Activated naive CD4-positive, alpha-beta T cell treated with anti-CD3 and anti-CD28 coated beads, Interleukin-2, amount 50 U/mL, for 72 hours (primary cell): ENCODE measurements at places on chromosomes 12 and 14. TPM values are rescaled to one million over a fixed set of nuclear protein-coding genes. Genes with fewer than 3 reads are reported as not detected.

The RERG gene
- not detected for total RNA-seq

The ATL1 gene
- total RNA-seq, result 1.6 TPM

The AKAP3 gene
- total RNA-seq, result 0.66 TPM

The RNF10 gene
- total RNA-seq, result 196 TPM

The RBP5 gene
- total RNA-seq, result not detected

DNA sequence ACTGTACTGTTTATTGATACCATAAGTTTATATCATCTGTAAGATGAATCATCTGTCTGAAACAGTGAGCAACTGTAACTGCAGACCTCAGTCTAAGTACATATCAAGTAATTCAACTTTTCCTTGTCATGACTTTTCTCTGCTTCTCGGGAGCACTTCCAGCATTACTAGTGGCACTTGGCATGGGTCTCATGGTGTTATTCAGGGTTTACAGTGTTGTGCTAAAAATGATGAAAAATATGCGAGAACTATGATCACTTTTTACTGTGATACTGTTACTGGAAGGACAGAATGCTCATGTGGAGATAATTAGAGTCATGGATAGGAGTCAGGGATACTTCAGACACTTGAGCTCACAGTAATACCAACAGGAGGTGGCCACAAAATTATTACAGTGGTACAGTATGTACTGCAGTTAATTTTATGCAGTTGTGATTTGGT, 8.3 kb downstream of the KTN1 start:
- no peak for DNase-seq

DNA sequence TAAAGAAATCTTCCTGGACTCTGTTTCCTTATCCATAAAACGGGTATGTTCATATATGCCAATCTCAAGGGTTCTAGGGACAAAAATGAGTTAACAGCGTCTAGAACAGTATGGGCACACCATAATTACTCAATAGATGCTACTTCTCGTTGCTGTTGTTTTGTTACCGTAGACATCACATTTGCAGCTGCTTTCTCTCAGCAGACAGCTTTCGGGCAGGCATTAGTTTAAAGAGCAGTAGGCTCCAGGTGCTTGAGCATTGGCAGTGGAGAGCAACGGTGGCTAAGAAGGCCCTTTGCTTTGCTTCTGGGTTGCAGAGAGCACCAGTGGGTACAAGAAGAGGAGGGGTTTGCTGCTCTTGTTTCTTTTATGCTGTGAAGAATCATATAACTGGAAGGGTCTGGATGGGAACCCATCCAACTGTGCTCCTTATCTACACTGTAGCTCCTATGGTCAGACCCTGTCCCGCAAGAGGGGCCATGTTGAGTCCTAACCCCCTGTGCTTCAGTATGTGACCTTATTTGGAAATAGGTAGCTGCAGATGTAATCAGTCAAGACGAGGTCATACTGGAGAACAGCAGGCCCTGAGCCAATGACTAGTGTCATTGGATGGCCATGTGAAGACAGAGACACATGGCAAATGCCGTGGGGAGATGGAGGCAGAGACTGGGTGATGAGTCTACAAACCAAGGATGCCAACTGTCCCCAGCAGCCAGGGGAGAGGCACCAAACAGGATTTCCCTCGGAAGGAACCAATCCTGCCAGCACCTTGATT, 120.0 kb downstream of the RBM19 start:
- DNase-seq, result no peak

GRCh38 chr12:124396544-124397398, 101.9 kb downstream of the RFLNA start:
- no peak for DNase-seq

DNA sequence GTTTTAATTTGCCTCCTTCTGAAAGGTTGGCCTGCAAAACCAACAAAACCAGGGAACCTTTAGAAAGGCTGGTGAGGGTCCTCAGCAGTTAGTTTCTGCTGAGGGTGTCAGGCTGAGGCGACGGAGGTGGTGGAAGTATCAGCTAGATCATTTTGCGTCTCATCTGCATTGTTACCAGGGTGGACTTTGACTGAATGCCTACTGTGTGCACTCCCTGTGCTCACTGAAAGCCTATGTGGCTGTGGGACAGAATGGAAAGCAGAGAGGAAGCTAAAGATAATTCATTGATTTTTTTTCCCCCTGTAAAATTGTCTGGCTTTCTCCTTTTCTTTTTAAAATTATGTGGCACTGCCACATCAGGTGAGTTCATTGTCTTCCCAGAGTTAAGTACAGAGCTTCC, 68.4 kb upstream of the SRSF5 start:
- DNase-seq, result no peak

- no peak for DNase-seq
These were observed 690.9 kb upstream of the LMO3 start for GRCh38 chr12:17296882-17297281.

- no peak for DNase-seq
These were observed 45.0 kb downstream of the ANO2 start for GRCh38 chr12:5900076-5900475.

GRCh38 chr14:23294734-23295561, 7.7 kb downstream of the PPP1R3E start:
- DNase-seq, result peak; percentile 60

GRCh38 chr14:77204459-77204771, 22.8 kb downstream of the TMEM63C start:
- no peak for DNase-seq

DNA sequence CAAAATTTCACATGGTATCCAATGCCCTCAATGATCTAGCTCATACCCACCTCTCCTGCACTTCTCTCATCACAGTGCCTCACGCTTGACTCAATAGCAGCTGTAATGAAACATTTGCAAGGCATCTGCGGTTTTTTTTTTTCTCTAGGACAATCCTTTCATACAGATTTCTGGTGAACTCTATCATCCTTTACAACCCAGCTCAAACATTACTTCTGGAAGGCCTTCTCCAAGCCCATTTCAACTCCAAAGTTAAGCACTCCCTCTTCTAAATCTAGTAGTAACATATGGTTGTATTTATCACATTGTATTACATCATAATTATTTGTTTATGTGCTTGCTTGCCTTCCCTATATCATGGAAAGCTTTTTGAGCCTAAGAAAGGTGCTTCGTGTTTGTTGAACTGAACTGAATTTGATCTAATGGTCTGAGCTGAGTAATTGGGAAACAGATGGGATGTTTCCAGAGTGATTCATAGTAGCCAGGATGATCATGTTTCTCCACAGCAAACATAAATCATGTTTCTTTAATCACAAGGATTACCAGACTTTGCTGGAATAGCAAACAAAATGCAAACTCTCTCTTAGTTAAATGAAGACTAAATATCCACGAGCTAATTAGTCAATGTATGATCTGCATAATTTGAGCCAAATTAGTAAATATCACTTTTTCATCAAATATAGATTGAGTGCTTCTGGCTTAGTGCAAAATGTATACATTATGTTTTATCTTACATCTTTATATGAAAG, 14.3 kb downstream of the CFL2 start:
- DNase-seq, result no peak

DNA sequence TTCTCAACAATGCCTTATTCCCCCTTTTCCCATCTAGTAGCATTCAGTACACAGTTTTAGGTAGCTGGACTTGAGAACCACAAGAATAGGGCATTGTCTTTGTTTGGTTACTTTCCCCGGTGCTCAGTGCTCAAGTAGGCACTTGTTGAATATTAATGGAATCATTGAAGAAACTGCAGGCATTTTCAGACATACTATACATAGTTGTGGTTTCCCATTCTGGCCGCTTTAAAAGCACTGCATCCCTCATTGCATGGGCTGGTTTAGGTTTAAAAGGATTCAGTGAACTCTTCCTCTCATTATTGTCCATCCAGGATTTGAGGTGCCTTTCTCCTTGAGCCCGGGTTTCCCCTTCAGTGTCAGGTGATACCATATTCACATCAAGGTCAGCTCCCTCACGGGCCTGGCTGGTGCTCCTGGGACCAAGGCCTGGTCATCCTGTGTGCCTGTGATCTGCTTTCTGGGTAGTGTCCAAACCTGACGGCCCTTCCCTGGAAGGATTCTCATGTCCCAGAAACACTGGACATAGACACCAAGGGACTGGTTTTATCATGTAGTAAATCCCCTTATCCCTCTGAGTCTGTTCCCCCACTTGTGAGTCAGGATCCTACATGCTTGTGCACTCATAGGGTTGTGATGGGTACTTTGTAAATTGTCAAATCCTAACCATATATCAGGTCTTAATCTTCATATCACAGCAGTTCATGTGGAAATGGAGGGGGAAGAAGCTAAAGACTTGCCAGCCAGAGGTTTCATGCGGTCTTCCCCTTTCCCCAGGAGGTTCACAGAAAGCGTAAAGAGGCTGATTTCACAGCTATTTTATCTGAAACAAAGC, 7.4 kb downstream of the TCP11L2 start:
- no peak for DNase-seq

DNA sequence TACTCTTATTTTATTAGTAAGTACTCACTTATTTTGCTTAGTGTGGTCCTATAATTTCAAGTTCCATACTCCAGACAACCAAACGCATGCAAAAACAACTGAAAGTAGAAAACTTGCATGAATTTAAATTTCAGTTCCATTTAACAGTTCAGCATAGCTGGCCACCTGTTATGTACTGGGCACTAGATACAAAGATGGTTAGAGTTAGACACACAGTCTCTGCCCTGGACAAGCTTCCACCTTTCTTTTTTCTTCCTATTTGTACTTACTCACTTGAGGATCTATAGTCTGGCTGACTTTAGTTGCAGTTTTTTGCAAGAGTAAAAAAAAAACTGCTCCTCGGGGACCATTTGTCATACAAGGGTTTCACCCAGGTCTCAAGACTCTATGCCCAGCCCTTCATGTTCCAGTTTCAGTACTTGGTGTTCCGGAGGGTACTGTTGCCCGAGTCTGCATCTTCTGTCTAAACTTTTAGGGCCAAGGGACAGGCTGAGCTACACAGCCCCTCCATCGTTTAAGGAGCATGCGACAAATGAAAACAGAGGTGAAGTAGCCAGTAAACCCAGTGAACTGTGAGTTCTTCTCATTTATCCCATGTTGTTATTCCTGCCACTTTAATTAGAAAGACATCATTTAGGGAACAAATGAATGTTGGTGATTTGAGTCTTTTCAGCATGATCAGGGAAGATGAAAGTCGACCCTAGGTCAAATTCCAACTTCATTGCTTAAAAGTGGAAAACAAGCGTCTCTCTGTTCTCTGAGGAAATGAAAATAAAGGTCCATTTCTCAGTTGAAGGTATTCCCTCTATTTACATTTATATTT, 22.3 kb downstream of the RPGRIP1 start:
- DNase-seq, result no peak

- DNase-seq, result no peak
These were observed 30.9 kb upstream of the TDRD9 start for GRCh38 chr14:103897075-103897947.

DNA sequence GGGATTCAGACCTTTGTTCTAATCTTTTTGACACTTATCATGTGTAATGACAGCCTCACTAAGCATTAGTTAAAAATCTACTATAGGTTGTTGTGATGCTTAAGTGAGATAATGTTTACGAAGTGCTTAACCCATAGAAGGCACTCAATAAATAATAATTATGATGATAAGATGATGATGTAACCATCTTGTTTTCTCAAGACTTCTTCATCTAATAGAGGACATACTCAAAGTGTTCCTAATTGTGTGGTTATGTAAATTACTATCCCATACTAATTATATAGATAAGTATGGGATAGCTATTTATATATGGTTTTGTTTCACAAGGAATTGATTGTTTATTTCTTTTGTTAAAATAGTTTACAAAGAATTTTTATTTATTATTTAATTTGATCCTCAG, 76.9 kb downstream of the MIPOL1 start:
- DNase-seq, result no peak
